NK-92 treated with Interleukin-12 subunit alpha and Interleukin-12 subunit beta, amount 100 ng/mL, for 24 hours (cell line): ENCODE measurements at places on chromosomes 12 and 14.

- no peak for DNase-seq
These were observed 357.3 kb upstream of the RGS6 start for GRCh38 chr14:71574976-71575375.

- DNase-seq = no peak
These were observed 294.4 kb downstream of the LRFN5 start for GRCh38 chr14:41901089-41901488.

- DNase-seq = no peak
These were observed 7.8 kb downstream of the TBPL2 start for GRCh38 chr14:55432628-55433027.

DNA sequence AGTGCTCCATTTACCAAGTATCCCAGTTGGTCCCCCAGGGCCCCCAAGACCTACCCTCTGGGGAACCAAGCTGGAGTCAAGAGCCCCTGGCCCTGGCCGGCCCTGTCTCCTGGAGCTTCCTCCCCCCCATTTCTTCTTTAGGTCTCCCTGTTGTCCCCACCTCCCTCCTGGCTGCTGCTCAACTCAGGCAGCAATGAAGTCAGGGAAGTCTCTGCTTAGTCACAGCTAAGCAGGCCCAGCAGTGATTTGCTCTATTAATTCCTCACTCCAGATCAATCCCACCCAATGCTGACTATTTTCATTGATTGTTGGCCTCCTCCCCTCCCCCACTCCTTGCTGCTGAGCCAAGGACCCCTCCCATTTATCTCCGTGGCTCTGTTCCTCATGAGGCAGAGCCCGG is 28.3 kb downstream of the VSX2 start:
- DNase-seq = no peak

DNA sequence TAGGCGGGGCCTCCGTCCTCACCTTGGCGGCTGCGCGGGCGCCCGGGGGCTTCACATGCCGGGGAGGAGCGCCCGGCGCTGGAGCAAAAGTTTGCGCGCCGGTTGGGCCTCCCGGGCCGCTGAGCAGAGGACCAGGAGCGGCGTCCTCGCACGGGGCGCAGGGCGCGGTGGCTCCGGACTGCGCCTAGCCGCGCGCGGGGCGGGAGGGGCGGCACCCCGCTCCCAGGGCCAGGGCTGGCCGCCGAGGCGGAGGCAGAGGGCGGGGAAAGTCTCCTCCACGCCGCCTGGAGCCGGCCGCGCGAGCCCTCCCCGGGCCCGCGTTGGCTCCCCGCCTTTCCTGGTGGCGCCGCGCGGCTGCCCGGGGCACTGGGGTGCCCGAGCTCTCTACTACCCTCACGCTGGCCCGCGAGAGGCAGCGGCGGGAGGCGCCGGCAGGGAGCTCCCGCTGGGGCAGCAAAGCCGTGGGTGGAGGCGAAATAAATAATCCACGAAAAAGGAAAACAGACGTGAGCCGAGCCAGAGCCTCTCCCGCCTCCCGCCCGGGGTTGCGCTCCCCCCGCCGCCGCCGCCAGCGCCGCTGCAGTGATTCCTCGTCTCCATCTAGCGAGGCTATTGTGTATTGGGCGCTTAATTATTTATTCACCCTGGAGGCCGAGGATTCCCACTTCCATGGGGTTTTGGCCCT is 400 bp upstream of the PRIMA1 start:
- no peak for DNase-seq

DNA sequence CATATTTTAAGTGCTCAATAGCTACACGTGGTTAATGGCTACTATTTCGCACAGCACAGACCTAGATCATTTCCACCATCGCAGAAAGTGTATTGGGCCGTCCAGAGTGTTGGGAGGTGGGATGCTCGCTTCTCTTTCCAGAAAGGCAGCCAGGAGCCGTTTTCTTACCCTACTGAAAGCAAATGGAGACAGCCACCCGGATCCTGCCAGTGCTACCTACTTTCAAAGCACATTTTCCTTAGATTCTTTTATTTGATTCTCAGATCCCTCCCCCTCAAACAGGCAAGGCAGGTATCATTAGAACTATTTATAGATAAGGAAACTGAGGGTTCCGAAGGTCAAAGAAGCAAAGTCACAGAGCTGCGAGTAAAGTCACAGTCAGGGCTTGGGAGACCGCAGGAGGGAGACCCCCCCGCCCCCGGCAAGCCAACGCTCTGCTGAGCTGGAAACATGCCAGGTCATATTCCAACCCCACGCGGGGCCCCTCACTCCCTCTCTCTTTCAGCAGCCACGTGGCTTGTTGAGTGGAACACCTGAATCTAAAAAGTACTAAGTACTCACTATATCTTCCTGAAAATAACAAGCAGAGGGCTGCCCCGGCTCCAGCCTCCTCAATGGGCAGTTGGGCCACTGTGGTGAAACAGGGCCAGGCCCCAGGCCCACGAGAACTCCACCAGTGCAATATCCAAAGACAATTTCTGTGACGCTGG is 36.2 kb downstream of the PRIMA1 start:
- DNase-seq = no peak

- DNase-seq = no peak
These were observed 110.9 kb upstream of the MGAT4C start for GRCh38 chr12:86367137-86367536.

- DNase-seq = no peak
These were observed 33.5 kb downstream of the SMCO2 start for GRCh38 chr12:27480016-27480415.
